ENCODE measurements at places on chromosomes 16 and 17.

DNA sequence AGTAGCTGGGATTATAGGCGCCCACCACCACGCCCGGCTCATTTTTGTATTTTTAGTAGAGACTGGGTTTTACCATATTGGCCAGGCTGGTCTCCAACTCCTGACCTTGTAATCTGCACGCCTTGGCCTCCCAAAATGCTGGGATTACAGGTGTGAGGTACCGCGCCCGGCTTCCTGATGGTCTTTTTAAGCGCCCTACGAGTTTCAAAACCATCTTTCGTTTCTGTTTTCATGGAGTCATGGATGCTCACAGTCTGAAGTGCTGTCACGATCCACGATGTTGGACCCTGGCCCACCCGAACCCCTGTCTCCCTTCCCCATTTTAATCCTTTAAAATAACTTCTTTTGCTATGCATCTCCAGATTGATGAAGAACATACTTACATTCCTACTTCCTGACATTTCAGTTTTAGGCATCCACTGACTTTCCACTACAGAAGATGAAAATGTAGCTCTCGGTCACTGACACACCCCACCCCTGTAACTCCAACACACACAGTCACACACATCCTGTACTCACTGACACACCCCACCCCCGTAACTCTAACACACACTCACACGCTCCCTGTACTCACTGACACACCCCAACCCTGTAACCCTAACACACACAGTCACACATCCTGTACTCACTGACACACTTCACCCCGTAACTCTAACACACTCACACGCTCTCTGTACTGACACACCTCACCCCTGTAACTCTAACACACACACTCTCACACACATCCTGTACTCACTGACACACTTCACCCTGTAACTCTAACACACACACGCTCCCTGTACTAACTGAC, 22.6 kb upstream of the WDR45B start:
- DNase-seq = no peak

GRCh38 chr17:40615068-40615840, 32.4 kb downstream of the SMARCE1 start:
- DNase-seq = no peak

DNA sequence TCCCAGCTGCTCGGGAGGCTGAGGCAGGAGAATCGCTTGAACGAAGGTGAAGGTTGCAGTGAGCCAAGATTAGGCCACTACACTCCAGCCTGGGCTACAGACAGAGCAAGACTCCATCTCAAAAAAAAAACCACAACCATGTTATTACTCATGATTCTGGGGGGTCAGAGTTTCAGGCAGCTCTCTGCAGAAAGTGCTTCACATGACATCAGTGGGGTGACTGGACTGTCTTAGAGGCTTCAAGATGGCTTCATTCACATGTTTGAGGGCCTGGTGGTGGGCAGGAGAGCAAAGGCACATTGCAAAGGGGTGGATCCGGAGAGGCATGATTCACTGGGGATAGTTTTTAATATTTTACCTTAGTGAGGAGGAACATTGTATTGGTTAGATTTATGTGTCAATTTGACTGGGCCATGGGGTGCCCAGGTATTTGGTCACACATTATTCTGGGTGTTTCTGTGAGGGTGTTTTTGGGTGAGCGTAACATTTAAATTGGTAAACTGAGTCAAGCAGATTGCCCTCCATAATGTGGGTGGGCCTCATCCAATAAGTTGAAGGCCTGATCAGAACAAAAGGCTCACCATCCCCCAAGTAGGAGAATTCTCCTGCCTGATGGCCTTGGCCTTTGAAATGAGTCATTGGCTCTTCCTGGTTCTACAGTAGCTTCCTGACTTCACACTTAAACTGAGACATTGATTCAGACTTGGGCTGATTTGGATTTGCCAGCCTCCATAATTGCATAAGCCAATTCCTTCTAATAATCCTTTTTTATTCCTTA, 109.8 kb downstream of the GOSR1 start:
- DNase-seq = no peak

GRCh38 chr17:27458524-27458908, 2.3 kb downstream of the KSR1 start:
- no peak for DNase-seq

Data from T-helper 1 cell (primary cell).